ENCODE measurements at places on chromosomes 6 and 20. TPM values are rescaled to one million over a fixed set of nuclear protein-coding genes. Genes with fewer than 3 reads are reported as not detected.

The CLPSL2 gene
- not detected for total RNA-seq

The CST5 gene
- total RNA-seq: not detected

The NFS1 gene
- total RNA-seq: 15.1 TPM

- no peak for DNase-seq
Measured at GRCh38 chr6:143774347-143774746, 68.8 kb upstream of the LTV1 start.

DNA sequence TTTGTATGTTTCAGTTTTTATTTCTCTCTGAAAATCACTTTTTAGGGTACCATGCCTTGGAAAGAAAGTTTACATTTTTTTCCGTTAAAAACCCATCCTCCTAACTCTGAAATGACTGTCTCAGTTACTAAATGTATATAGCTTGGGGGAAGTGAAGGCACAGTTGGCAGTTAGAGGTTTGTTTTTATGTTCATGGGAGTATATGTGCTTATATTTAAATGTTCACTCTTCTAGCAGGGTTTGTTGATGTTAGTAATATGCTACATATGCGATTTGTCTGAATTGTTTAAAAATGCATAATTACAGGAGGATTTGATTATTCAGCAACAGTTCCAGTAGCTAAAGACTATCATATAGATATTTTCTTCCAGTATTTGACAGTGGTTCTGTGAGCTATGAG, 31.1 kb downstream of the CDKAL1 start:
- no peak for DNase-seq

- DNase-seq: no peak
Measured at GRCh38 chr6:246352-246751, 45.9 kb upstream of the DUSP22 start.

- no peak for DNase-seq
Measured at GRCh38 chr20:16760431-16761304, 12.5 kb downstream of the OTOR start.

DNA sequence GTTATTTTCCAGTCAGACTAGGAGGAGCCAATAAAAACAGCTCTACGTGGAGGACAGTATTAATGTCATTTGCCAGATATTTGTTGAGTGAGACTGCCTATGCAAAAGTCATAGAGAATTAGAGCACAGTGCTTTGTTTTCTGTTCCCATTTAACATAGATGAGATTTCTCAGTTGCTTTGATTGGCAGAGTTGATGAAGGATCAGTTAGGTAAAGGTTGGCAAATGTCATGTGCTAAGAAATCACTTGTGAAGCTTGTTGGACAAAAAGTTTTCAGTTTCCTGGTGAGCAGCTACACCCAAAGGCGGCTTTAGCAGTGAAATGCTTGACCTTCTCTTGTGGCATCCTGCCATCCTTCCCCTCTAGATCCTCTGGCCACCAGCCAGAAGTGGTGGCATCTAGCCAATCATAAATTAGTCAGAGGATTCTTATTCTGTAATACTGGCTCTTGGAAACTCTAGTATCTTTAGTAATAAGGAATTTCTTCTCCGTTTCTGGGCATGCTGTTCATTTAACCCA, 37.0 kb downstream of the BCKDHB start:
- peak; percentile 77 for DNase-seq
